ENCODE measurements at places on chromosomes 3 and 15.
A peak's percentile ranks its signal among the peaks of the same experiment; 100 is the strongest.

GRCh38 chr3:11718637-11719405 lies 75.1 kb upstream of the VGLL4 start:
- DNase-seq, result no peak

DNA sequence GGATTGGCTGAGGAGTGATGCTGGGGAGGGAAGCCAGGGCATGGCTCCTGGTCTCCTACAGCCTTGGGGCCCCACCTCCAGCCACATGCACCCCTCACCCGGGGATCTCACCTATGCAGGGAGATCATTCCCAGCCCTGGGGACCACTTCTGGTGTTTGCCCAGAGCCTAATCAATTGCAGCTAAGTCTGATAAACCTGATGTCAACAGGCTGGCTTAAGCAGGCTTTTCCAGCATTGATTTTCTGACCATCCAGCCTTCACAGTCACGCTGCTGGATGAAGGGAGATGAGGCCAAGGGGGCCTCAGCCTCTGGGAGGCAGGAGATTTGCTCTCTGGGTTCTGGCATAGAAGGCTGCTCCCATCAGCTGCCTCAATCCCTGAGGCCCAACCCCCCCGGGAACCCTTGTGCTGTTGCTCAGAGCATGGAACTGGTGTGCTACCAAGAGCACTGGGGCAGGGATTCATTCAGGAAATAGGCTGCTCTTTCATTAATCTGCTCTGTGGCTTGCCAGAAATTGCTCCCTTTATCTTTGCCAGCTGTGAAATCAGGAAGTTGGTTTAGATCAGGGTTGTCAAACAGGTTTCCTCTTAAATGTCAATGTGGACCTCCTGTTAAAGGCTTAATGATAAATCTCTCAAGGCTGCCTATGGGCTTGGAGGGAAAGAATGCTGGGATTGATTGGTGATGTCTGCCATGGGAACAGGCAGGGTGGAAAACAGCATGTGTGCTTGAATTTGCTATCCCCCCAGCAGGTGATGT lies 19.0 kb downstream of the FAM3D start:
- DNase-seq, result no peak

DNA sequence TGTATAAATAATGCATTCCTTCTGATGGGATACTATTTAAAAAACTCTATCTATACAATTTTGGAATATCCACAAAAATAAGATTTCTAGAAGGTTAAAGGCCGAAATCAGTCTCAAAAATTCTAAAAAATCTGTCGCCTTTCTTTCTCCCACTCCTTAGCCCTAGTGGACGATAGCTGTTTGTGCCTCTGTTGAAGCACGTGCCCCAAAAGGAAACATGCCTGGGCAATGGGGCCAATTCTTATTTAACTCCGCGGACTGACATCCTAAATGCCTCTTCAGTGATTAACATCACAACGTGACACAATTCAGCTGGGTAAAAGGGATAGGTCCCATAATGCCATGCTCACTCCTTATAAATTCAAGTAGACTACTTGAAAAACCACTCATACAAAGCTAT lies 65.1 kb downstream of the GAP43 start:
- no peak for DNase-seq

- no peak for DNase-seq
Observed at GRCh38 chr3:39473452-39474125, 6.1 kb downstream of the MOBP start.

GRCh38 chr3:182937293-182938051 lies 42.9 kb downstream of the DCUN1D1 start:
- peak; percentile 18 for DNase-seq

DNA sequence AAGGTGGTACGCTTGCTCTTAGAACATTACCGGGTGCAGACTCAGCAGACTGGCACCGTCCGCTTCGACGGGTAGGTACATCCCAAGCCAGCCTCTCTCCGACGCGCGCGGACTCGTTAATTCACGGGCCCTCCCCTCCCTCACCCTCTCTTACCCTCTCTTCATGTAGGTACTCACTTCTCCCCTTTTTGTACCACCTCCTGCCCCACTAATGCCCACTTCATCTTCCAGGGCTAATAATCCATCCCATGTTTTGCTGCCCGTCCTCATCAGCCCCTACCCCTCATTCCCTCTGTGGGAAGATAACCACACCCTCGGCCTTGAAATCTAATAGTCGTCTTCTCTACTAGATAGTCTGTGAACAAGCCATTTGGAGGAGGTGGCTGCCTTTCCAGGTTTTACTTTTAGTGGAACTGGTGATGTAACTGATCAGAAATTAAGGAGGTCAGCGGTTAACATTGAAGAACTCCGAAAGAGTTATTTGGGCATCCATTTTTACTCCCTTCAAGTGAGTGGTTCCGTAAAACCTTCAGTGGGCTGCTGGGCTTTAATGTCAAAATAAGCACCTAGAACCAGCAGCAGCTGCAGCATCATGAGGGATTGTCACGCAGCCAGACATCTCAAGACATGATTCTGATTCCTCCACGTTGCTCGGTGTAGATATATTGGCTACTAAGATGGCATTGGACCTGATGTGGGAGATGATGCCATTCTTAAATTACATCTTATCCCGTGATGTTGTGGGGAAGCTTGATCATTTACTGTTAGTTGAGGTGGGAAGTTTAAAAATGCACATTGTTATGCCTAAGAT lies 1.3 kb downstream of the FEM1B start:
- peak; percentile 55 for DNase-seq

DNA sequence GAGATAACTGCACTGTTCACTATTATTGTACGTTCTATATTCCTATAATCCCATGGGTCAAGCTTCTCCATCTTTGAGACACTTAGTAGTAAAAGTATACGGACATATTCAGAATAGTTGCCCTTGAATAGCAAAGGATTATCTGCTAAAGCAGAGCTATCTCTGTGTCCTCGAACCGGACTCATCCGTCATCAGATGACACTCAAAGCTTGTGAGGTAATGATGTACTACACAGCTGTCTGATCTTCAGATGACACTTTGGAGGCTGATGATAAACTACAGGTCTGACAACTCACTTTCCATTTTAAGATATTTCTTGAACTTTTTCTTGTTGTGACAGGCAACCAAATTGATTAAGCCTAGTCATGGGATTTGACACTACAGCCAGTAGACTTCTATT lies 240.2 kb downstream of the SCAPER start:
- DNase-seq, result no peak

- no peak for DNase-seq
Observed at GRCh38 chr3:139578783-139579182, 39.2 kb upstream of the RBP1 start.

DNA sequence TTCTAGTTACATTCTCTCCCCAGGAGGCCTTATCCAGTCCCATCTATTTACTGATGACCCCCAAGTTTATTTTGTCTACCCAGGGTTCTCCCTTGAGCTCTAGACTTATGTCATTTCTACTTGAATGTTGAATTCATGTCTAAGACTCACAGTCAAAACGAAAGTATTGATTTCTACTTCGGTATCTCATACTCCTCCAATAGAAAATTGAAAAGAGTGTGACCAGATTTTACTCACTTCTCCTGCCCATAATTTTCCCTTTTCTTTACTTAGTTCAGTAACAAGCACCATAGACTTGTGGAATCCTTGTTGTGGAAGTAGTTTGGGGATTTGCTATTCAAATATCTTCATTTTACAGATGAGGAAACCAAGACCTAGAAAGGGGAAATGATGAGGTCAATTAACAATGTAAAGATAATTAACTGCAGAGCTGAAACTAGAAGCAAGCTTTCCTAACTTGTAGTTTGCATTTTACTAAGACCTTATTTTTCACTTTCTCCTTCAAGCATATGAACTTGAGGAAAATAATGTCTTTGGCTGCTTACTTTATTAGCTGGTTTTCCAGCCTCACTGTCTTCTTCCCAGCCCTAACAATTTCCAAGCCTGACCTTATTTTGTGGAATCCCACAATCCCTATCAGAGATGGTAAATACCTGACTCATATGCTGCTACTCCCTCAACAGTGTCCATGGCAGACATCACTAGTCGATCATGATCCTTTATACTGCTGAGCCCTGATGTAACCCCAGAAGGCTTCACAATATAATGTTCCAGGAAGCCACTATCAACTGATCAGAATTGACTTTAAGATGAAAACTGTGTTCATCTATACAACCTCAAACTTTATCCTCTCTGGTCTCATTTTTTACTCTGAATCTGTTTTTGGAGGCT lies 123.9 kb upstream of the AGBL1 start:
- no peak for DNase-seq

GRCh38 chr3:44996556-44996969 lies 20.5 kb downstream of the EXOSC7 start:
- DNase-seq, result no peak

GRCh38 chr3:5039585-5039984 lies 60.3 kb downstream of the BHLHE40 start:
- no peak for DNase-seq

DNA sequence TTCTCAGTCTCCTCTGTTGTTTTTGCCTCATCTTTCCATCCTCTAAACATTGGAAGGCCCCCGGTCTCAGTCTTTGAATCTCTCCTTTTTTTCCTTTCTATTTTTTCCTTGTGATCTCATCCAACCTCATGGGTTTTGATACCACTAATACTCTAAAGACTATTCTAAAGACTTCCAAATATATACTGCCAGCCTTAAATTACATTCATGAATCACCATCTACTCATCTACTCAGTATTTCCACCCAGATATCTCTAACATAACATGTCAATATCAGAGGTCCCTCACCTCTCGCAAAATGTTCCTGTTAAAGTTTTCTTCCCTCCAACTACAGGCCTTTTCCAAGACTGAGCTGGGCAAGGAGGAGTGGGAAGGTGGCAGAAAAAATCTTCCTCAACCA lies 282.5 kb upstream of the TTC14 start:
- no peak for DNase-seq

DNA sequence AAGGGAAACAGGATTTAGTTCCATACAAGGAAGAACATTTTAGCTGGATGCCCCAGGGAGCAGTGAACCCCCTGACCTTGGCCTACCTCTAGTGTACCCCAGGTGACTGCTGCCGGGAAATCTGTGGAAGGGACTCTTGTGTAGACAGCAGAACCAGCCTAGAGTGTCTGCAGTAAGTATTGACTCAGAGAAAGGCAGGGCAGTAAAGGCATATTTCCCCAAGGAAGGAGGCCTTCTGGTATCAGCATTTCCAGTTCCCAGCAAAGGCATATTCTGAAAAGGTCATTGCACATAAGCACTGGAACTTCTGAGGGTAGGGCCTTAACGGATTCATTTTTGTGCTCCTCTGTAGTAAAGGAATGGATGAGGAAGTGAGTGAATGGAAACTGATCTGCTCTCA lies 246.2 kb downstream of the FAM43A start:
- no peak for DNase-seq

- DNase-seq, result no peak
Observed at GRCh38 chr3:176992978-176993377, 204.3 kb downstream of the TBL1XR1 start.

GRCh38 chr3:43699864-43700263 lies 9.1 kb downstream of the ABHD5 start:
- DNase-seq, result no peak

DNA sequence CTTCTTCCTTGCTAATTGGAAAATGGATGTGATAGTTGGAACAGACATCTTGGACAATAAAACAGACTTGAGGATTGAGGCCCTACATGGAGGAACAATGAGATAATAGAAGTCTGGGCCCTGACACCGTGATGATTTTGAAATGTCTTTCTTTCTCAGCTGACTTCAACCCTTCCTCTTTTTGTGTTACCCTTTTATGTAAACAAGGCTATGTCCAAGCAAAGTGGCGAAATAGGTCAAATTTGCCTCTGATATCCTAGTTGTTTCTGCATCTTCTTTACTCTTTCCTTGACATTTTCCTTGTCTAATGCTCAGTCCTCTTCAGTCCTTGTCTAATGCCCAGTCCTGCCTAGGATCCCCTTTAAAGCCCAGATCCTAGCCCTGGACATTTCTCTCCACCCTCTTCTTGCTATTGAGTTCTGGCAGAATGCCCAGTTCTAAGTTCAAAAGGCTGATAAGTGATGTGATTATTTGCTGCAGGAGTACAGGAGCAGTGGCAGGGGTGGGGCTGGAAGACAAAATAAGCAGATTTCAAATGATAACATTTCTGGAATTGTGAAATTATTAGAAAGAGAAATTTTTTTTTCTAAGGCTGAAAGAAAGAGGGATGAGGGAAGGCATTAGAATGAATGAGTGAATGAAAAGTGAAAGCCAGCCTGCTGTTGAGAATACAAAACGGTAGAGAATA lies 6.5 kb upstream of the VPS8 start:
- DNase-seq, result no peak

DNA sequence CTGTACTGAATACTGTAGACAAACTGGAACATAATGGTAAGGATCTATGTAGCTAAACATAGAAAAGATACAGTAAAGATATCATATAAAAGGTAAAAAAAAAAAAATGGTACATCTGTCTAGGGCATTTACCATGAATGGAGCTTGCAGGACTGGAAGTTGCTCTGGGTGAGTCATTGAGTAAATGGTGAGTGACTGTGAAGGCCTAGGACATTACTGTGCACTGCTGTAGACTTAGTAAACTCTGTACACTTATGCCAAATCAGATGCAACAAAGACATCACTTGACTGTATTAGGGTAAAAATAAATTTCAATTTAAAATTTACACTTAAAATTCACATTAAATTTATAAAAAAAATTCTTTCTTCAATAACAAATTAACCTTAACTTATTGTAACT lies 281.3 kb upstream of the LMCD1 start:
- no peak for DNase-seq

- no peak for DNase-seq
Observed at GRCh38 chr3:168844472-168844871, 748.7 kb upstream of the GOLIM4 start.

DNA sequence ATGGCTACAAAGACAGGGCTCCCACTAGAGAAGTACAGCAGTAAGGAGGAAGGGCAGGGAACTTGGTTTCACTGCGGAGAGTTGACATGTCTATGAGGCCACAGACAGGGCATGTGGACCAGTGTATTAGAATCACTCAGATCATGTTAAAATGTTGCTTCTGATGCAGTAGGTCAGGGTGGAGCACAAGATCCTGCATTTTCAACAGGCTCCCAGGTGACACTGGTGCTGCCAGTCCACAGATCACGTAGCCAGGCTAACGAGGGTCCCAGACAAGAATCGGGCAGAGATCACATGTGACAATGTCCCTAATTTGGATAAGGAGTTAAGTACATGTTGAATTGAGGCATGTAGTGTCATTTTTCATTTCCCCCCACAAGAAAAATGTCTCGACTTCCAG lies 73.6 kb downstream of the SPSB4 start:
- DNase-seq, result no peak

Measured in NCI-H526 treated with DMSO at 0.1 percent for 48 hours (cell line).